ENCODE measurements at places on chromosomes 2 and 18. TPM values are rescaled to one million over a fixed set of nuclear protein-coding genes. Genes with fewer than 3 reads are reported as not detected.

DNA sequence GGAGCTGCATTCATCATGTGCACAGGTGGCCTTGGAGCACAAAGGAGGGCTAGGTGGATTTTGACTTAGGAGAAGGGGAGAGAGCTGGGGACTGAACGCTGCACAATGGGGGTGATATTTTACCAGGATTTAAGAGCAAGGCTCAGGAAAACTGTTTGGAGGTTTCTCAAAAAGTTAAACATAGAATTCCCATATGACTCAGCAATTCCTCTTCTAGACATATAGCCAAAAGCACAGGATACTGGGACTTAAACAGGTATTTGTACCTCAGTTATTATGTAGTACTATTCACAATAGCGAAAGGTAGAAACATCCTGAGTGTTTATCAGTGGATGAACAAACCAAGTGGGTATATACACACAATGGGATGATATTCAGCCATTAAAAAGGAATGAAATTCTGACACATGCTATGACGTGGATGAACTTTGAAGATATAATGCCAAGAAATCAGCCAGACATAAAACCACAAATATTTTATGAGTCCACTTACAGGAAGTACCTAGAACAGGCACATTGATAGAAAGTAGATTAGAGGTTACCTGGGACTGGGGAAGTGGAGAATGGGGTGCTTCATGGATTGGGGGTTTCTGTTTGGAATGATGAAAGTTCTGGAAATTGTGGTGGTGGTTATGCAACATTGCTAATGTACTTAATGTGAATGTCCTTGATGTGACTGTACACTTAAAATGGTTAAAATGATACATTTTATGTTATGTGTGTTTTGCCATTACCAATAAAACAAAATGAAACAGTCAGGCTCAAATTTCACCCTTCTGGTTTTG is 216.9 kb downstream of the HAUS1 start:
- no peak for DNase-seq

GRCh38 chr2:37625796-37626571 is 45.5 kb downstream of the CDC42EP3 start:
- no peak for DNase-seq

- no peak for DNase-seq
Observed at GRCh38 chr2:200929334-200930249, 33.9 kb downstream of the ORC2 start.

GRCh38 chr2:239418918-239419317 is 18.1 kb upstream of the HDAC4 start:
- no peak for DNase-seq

DNA sequence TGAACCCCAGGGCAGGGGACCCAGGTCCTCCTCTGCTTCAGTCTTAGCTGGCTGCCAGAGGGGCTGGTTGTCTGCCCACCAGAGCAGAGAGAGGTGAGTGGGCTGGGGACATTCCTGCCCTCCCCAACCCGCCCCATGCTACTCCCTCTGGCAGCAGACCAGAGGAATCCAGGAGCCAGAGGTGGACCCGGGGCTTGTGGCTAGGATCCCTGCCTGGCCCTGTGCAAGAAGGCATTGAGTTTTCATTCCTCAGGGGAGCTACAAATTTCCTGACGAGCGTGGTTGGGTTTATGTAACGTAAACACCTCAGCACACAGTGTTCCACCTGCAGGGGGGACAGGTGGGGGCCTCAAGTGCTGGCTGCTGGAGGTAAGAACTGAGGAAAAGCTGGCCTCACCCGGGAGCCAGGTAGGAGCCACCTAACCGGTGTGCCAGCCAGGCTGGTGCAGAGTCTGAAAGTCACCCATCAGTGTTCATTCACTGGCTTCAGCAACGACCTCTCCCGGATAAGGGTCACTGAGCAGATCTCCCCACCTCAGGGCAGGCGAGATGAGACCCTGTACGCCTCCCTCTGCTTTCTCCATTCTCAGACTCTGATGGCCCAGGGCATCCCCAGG is 246.8 kb downstream of the DYSF start:
- no peak for DNase-seq

DNA sequence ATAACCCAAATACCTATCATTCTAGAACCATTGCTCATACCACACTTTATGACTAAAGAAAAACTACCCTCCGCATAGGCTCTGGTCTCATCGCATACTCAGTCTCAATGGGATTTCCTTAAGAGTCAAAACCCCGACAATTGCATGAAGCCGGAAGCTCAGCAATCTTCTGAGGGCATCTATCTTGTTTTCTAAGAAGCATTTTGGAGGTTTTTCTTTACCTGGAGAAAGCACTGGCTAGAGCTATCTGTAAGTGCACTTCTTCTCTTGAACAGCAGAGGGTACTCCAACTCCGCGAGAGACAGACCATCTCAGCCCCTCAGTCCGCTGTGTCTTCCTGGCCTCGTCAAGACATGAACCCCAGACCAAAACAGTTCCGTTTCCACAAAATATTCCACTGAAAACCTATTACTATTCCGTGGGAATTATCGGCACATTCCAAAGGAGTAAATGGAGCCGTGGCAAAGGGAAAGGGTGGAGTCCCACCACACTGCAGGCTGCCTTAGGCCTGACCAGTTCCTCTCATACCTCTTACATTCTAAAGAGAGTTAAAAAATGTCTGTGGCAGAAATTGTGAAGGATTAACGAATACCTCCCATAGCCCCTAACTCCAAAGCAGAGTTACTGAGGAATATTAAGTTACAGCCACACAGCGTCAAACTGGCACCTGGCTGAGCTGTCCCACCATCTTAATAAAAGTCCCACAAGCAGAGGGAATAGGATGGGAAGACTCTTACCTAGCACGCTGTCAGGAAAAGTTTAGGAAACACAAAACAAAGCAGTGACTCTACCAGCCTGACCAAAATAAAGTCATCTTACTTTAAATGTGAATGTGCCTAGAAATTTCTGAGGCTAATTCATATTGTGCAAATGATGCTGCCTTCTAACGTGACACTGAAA is 325.6 kb upstream of the VRK2 start:
- DNase-seq: peak; percentile 79

DNA sequence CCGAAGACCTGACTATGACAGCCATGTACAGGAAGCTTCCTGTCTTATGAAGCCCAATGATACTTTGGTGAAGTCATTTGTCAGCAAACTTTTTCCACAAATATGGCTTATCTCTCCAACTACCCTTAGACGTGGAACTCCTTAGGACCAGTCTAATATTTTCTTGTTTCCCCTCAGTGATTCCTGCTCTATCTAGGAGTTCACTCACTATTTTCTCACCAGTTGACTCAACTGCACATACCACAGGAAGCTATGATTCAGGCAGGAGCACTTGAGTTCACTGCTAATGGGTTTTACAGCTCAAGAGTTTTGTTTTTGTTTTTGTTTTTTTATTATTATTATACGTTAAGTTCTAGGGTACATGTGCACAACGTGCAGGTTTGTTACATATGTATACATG is 109.3 kb downstream of the ANTXR1 start:
- no peak for DNase-seq

- peak; percentile 85 for DNase-seq
Observed at GRCh38 chr2:62293490-62294271, 97.8 kb downstream of the B3GNT2 start.

DNA sequence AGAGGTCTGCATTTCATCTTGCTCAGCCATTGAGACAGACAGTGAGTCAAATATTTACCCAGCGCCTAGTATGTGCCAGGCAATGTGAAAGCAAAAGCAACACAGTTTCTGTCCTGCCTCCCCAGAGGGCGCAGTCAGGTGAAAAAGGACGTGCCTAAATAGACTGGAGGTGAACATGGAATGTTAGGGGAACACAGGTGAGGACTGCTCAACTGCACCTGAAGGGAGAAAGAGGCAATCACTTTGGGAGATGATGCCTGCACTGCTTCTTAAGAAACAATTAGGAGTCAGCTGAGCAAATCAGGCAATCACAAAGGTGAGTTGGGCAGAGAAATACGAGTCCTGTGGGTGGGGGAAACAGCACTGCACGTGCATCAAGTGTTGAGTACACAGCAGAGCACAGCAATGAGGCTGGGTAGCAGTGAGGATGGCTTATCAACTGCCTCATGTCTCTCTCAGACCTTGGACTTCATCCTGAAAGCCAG is 218.3 kb upstream of the SMAD7 start:
- DNase-seq: peak; percentile 47

The TMEM185B gene
- total RNA-seq: 42.0 TPM

The CREG2 gene
- total RNA-seq: 0.37 TPM

The SPAG16 gene
- total RNA-seq: 39.1 TPM
